ENCODE measurements at places on chromosomes 12 and 14.

DNA sequence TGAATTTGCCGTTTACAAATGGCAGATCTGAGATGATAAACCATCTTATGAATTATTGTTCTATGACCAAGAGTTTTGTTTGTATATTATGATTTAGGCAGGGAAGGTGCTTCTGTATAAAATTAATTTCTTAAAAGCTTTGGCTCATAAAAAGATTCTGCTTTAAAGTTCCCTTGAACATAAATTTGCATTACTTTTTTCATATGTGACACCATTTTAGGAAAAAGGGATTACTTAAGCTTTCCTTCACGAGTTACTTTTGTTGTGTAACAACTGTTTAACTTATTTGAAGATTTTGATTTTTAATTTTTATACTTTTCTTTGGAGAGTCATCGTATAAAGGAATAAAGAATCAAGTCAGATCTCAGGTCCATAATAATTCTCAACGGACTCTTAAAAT lies 3.3 kb downstream of the ETNK1 start:
- DNase-seq, result no peak

DNA sequence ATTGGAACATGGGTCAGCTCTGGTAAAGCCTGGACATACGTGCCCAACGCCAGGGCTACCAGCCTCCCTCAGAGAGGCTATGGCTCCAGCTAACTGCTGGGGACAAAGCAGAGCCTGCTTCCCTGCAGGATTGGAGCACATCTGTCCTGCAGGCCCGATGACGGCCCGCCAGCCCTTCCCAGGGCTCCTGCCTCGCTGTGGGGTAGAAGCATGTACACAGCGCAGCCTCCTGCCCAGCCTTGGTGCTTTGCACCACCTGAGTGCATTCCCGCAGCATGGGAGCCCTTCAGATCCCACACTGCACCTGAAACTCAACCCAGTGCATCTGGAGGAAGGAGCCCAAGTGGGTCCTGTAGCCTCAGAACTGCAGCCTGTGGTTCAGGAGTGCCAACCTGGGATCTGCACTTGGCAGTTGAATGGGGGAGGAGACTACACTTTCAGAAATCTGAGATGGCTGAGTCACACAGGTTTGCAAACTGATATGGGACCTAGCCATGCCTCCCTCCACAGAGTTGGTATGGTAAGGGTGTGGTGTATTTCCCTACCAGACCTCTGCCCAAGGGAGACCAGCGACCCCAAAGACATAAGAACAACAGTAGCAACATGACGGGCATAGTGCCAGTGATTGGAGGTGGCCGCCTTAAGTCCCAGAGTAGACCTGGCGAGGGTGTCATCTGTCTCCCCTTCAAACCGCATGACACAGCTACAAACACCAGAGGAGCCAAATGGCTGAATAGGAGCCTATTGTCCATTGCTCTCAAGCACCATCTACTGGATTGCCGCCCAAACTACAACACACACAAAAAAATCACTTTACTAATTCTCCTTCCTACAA lies 273.9 kb upstream of the MIS18BP1 start:
- DNase-seq, result no peak

- no peak for DNase-seq
Observed at GRCh38 chr12:127362121-127362520, 904.8 kb upstream of the TMEM132C start.

DNA sequence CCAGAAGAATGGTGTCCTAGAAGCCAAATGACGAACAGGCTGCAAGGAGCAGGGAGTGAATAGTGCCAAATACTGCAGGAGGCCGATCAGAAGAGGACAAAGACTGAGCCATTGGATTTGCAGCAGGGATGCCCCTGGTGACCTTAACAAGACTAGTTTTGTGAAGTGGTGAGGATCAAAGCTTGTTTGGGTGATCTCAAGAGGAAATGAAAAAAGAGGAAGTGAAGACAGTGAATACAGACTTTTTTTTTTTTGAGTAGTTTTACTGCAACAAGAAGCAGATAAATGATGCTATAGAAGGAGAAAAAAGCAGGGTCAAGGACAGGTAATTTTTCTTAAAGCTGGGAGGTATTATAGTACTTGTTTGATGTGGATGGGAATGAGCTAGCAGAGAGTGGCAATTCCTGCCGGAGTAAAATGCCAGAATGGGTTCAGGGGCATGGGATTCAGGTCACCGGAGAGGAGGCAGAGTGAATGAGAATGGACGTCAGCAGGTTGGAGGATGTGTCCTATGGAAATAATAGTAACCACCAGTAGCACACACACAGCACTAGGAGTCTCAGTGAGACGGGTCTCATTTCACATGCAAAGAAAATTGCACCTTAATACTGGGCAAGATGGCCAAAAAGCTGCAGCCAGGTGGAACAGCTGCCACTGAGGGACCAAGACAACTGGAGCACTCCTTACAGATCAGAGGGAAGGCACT lies 345.8 kb upstream of the CCDC196 start:
- DNase-seq, result no peak

DNA sequence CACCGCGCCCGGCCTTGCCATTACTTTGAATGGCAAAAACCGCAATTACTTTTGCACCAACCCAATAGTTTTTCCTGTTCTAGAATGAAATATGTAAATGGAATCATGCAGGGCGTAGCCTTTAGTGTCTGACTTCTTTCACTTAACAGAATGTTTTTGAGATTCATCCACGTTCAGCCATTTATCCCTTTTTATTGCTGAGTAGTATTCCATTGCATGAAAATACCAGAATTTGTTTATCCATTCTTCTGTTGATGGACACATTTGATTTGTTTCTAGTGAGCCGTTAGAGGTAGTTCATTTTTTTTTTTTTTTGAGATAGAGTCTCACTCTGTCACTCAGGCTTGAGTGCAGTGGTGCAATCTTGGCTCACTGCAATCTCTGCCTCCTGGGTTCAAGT lies 90.6 kb downstream of the SLC25A47 start:
- no peak for DNase-seq
